ENCODE measurements at places on chromosomes 1 and 21.

DNA sequence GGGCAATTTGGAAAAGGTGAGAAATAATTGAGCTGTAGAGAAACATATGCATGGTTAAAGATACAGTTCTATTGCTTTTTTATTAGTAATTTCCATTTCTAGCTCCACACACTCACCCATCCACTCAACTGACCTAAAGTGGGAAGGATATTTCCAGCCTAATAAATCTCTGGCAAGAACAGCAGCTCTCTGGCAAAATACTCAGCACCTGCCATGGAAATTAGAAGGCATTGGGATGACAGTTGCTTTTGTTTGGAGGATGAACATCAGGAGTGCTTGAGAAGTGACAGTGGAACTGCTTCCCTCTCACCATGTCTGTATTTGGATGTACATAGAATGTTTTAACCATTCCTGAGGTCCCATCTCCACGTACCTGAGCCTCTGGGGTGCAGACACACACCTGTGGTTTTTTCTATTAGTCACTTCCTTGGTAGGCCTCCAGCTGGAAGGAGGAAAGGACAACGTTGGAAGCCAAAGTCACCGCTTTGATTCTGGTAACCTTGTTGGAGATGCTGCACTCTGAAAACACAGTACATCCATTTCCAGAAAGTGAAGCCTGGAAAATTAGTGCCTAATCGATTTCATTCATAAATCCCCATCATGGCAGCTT, 62.3 kb upstream of the RUNX1 start:
- DNase-seq: no peak

DNA sequence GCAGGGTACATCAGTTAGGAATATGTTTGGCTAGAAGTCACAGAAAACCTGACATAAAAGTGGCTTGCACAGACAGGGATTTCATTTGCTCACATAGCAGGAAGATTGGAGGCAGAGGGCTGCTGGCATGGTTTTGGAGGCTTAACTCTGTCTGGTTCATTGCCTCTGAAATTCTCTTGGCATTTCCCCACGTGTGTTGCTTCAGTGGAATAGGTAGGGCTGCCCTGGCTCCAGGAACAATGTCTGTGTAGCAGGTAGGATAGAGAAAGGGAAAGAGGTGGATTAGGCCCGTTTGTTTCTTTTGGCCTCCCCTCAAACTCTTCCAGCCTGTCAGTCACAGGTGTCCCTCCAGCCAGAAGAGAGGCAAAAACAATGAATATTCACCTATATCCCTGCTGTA, 20.5 kb upstream of the SIPA1L2 start:
- no peak for DNase-seq

- no peak for DNase-seq
Observed at GRCh38 chr21:15748586-15748985, 18.8 kb downstream of the USP25 start.

GRCh38 chr1:227846265-227846858, 30.9 kb downstream of the PRSS38 start:
- DNase-seq: no peak

GRCh38 chr1:161978011-161978790, 45.5 kb downstream of the OLFML2B start:
- DNase-seq: no peak

Data from coronary artery (tissue), 2 donors.